ENCODE measurements at places on chromosomes 4 and X.
A peak's percentile ranks its signal among the peaks of the same experiment; 100 is the strongest.

- no peaks in the 10 kb centered on the region for H3K27me3 ChIP-seq
- no peak overlapping the region for H3K4me3 ChIP-seq
- H3K27ac ChIP-seq = no peak overlapping the region
- H3K36me3 ChIP-seq = no peaks in the 10 kb centered on the region
- DNase-seq = no peak
These were observed 247.9 kb upstream of the GALNTL6 start for GRCh38 chr4:171565130-171565788.

GRCh38 chrX:20974326-20974725 is 399.9 kb upstream of the CNKSR2 start:
- H3K36me3 ChIP-seq = no peaks in the 10 kb centered on the region
- DNase-seq = no peak

DNA sequence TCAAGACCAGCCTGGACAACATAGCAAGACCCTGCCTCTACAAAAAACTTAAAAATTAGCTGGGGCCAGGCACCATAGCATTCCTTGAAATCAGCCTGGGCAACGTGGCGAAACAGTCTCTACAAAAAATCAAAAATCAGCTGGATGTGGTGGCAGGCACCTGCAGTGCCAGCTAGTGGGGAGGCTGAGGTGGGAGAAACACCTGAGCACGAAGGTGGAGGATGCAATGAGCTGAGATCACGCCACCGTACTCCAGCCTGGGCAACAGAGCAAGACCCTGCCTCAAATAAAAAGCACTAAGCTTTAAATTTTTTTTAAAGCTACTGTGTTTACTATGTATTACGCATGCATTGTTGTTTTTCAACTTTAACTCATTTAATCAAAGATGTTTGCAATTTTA is 3.2 kb downstream of the RPL9 start:
- H3K36me3 ChIP-seq = peaks cover 73% of the 10 kb centered on the region
- no peaks in the 10 kb centered on the region for H3K27me3 ChIP-seq
- peaks cover 33% of the 10 kb centered on the region for H3K4me1 ChIP-seq
- no peak overlapping the region for H3K4me3 ChIP-seq
- H3K27ac ChIP-seq = no peak overlapping the region
- no peak for DNase-seq

DNA sequence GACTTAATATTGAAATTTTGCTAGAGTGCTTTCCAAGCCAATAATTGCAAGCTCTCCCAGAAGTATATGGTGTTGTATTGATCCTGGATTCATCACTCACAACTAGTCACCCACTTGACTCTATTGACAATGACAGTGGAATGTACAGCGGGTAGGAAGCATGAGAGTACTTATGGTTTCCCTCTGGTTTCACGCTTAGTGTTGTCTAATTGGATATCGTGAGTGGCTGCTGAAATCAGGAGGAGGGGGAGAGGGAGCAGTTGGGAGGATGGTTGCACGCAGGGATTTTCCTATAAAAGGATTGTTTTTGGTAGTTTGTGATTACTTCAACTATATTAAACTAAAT is 1819.5 kb upstream of the TENM3 start:
- no peaks in the 10 kb centered on the region for H3K27me3 ChIP-seq
- no peak overlapping the region for H3K27ac ChIP-seq
- no peak for DNase-seq
- no peak overlapping the region for H3K4me3 ChIP-seq

- H3K4me3 ChIP-seq = peak overlapping the region; percentile 41
- 0 out of 2 replicates have a peak, but pooled peaks cover 7% of the 10 kb centered on the region for H3K36me3 ChIP-seq
- H3K4me1 ChIP-seq = peaks cover 73% of the 10 kb centered on the region
- H3K27ac ChIP-seq = peak overlapping the region; percentile 85
These were observed 491 bp downstream of the ARHGEF6 start for GRCh38 chrX:136780241-136780640.

GRCh38 chrX:130647468-130647867 is 245.7 kb downstream of the RBMX2 start:
- no peak overlapping the region for H3K4me3 ChIP-seq
- no peak for DNase-seq
- H3K27me3 ChIP-seq = no peaks in the 10 kb centered on the region
- no peak overlapping the region for H3K27ac ChIP-seq

DNA sequence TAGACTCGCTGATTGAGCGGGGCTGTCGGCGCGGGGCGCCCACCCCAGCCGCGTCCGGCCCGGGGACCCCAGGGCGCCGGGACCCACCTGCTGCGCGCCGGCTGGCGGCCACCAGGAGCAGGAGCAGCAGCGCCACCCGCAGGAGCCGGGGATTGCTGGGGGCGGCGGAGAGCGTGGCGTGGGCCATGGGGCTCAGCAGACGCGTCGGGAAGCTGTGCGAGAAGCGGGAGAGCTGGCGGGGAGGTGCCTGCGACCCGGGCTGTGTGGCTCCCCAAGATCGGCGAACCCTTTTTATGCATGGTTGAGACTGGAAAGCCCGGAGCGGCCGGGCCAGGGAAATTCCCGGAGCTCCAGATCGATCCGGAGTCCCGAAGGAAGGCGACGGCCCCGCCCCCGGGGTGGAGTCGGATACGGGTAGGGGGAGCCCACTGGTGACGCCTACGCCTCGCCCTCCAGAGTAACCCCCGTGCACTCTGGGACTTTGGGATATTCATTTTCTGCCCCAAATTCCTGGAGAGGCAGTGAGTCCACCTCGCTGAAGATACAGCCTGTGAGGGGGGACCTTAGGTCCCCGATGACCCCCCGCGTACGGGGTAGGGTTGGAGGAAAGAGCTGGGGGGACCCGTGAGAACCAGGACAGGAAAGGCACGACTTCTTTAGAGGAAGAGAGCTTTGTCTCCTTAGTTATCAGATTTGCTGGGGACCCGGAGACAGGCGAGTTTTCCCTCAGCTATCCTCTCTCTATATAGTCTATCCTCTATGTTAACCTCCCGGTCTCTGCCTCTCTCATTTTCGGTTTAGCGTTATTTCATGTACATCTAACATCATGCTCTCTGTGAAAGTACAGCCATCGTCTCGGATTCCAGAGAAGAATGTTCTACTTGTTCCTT is at the start of gene CXCL3:
Gene CXCL3 (minus strand): TSS at position 265 of the 890 bp plus-strand sequence. CDS start 78 bp downstream, at position 187.
- H3K36me3 ChIP-seq = no peaks in the 10 kb centered on the region
- peak within 1 kb of the TSS; percentile 75 for H3K4me3 ChIP-seq
- peak within 1 kb of the TSS; percentile 80 for H3K27ac ChIP-seq
- peaks cover 28% of the 10 kb centered on the region for H3K27me3 ChIP-seq
- DNase-seq = peak; percentile 56

- H3K4me1 ChIP-seq = no peaks in the 10 kb centered on the region
- no peak for DNase-seq
- no peak within 1 kb of the TSS for H3K27ac ChIP-seq
These were observed at the start of gene TEX13D for GRCh38 chrX:124332481-124333424. Gene TEX13D (plus strand): TSS chrX:124332660. CDS start chrX:124332918, 258 bp downstream.

DNA sequence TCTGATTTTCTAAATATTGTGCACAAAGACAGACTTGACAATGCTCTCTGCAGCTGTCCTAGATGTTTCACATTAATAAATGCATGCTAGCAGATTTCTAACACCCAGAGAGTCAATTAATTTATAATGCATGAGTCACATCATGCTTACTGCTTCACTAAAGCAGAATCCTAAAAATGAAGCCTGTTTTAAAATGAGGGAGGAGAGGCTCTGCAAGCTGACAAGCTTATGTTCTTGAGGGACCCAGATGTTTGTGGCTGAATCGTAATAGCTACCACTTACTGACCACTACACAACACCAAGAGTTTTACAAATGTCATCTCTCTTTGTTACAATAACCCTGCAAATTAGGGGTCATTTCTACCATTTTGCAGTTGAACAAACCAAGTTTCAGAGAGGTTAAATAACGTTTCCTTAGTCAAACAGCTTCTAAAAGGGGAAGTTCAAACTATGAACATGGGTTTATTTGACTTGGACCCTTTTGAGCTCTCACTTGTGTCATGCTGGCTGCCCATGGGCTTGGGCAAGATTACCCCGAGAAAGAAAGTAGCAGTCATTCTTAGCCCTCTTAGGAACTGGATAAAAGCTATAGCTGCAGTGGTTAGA is 262.7 kb upstream of the ETNPPL start:
- H3K27me3 ChIP-seq = no peaks in the 10 kb centered on the region
- H3K27ac ChIP-seq = no peak overlapping the region
- no peak for DNase-seq

DNA sequence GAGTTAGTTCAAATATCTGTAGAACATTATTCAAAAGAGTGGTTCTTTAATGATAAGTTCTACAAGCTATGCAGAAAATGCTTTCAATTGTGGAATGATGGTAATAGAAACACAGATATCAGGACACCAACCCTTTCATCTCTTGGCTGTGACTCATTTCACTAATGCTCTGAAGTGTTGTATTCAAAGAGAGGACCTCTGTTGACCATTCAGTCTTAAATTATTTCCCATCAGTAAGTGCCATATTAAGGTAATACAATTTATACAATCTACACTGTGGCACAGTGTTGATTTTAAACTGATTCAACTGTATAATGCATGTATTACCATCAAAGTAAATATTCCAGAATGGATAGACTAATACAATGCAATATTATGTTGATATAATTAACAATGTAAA is 289.0 kb upstream of the ADGRL3 start:
- no peaks in the 10 kb centered on the region for H3K4me1 ChIP-seq
- H3K4me3 ChIP-seq = no peak overlapping the region
- no peaks in the 10 kb centered on the region for H3K27me3 ChIP-seq

All from DND-41 (cell line).